SJCRH30 (cell line): ENCODE measurements at places on chromosomes 13 and 19. TPM values are rescaled to one million over a fixed set of nuclear protein-coding genes. Genes with fewer than 3 reads are reported as not detected.

STOML3 gene
- total RNA-seq: not detected in 2 replicates

DNA sequence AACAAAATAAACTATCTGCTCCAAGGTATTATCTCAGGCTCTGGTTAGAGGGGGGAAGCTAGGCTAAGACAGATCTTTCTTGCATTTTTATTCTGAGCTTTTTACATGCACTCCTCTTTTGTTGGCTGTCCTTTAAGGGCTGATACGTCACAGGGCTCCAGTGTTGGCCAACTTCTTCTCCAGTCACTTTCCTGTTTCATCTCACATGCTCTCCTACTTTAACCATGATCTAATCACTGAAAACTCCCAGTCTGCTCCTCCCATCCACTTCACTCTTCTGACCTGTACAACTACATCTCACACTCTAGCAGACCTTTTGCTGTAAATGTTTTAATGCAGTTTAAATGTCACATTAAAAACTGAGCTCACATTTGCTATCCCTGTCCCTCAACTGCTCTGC lies 510.0 kb upstream of the KLF12 start:
- no peak for DNase-seq

- no peak for DNase-seq
These were observed 1.6 kb downstream of the LPAR6 start for GRCh38 chr13:48411147-48411794.

DNA sequence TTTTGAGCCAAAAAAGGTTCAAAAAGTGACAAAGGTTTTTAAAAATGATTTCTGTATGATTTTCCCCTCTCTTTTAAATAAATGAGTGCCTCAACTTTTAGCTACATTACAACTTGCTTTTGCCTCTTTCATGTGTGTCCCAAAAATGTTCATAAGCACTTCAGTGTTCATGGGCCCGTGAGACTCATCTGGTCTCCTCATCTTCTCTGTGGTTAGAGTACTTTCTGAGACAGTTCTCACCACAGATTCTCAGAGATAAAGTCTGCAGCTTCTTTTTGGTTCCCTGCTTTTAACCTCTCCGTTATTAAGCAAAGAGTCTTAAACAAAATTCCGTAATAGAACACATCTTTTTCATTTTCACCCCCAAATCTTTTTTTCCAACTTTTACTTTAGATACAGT lies 156.9 kb downstream of the DLEU7 start:
- DNase-seq: no peak

- no peak for DNase-seq
These were observed 30.6 kb downstream of the SYDE1 start for GRCh38 chr19:15137777-15138176.

ZNF382 gene
- 13.3 and 16.5 TPM in 2 replicates for total RNA-seq

GRCh38 chr19:43811837-43812236 lies 9.6 kb upstream of the LYPD5 start:
- no peak for DNase-seq

DNA sequence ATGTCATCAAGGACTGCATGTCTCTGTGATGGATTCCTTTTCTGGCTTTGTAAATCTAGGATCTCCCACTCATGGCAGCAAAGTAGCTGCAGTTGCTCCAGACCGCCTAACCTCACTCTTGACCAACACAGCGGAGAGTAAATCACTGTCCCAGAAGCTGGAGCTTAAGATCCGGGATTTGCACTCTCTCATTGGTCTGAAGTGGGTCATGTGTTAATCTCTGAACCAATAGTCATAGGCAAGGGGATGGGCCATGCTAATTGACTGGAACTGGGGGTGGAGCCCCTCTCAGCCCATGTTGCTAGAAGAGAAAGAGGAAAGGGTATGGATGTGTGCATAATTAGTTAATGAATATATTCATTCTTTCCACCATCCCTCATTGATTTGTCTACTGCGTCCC lies 34.0 kb downstream of the VAV1 start:
- DNase-seq: no peak

DNA sequence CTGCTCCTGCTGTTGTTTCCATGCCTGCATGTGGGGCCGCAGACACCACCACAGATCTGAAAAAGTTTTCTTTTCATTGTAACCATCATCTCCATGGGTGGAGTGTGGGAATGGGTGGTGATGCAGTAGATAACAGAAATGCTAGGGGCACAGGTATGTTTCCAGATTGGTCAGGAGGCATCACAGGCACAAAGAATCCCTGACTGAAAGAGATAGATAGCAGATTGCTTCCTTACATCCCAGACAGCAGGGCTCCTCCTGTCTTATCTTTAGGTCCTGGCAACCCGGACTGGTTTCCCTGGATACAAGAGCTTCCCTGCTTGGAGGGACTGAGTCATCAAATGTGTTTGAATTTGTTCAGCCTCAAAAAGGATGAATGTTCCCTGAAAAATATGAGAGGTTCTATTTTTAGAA lies 1937.6 kb downstream of the PCDH9 start:
- DNase-seq: no peak

GRCh38 chr13:94717916-94718315 lies 5.6 kb upstream of the SOX21 start:
- DNase-seq: no peak

DNA sequence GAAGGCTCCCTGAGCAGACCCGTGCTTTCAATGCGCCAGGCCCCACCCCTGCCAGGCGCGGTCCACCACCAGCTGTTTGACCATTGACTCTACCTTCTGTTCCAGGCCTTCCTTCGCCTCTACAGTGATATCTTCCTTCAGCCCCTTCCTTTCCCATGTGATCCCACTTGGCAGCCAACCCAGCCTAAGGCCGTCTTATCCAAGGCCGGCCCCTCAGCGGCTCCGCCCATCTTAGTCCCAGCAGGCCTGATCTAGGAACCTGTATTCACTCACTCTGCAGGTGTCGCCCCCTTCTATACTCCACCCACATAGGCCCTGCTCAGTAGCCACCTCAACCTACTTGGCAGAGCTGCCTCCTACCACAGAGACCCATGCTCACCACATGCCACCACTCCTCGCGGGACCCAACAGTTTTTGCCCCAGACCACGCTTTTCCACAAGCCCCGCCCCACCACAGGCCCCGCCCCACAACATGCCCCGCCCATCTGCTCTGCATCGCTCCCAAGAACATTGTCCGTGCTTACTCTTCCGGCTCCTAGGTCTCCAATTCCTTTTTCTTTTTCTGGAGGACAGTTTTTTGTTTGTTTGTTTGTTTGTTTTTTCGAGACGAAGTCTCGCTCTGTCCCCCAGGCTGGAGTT lies 2.9 kb downstream of the RASIP1 start:
- DNase-seq: peak; percentile 29

DNA sequence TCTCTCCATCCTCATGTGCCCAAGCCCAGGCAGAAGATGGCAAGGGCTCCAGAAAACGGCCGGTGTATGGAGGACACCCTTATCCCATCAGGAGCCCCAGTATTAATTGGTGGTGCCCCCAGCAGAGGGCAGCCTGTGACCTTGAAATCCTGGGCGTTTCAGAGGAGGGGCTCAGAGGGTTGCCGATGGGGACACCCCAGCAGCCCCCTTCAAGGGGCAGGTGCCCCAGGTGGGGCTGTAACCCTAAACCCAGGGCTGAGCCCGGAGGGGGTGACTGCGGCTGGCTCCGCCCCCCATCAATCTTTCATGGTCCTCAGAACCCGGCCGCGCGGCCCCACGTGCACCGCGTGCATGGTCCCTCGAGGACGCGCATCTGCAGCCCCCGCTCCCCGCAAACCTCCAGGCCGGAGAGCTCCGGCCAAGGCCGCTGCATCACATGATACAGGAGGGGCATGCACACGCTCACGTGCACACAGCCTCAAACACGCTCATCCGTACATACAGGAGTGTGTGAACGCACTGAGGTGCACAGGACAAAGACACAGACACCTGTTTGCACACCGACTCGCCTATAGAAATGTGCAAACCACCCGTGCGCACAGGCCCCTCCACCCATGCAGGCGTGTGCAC lies 949 bp downstream of the RAB3A start:
- DNase-seq: peak; percentile 48

DNA sequence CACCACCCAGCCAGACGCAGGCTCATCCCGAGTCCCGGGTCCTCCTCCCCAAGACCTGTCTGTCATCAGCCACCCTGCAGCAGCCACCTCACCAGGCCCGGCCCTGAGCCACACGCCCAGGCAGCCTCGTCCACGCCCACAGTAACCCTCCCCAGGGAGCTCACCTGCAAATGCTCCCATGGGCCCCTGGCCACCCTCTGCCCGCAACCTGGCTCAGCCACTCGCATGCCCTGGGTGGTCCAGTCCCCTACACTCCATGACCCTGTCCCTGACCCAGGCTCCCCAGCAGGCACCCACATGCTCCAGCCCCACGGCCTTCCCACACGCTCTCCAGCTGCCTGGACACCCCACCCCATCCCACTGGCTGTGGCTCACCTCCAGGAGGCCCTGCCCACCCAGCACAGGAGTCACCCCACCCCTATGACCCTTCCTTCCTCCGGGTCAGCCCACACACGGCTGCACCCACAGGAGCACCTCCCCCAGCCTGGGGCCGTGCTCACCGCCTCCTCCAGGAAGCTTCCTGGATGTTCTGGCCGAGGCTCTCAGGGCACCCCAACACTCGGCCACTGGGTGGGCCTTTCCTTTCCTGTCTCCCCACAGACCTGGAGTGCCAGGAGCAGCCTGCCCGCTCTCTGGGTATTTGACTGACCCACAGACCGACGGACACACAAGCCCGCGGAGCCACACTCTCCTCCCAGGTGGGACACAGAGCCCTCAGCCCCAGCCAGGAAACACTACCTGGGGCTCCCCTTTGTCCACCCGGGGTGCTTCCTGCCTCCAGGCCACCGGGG lies 3.6 kb downstream of the TMEM259 start:
- no peak for DNase-seq

GRCh38 chr13:25871389-25872125 lies 180.3 kb downstream of the SHISA2 start:
- no peak for DNase-seq

DNA sequence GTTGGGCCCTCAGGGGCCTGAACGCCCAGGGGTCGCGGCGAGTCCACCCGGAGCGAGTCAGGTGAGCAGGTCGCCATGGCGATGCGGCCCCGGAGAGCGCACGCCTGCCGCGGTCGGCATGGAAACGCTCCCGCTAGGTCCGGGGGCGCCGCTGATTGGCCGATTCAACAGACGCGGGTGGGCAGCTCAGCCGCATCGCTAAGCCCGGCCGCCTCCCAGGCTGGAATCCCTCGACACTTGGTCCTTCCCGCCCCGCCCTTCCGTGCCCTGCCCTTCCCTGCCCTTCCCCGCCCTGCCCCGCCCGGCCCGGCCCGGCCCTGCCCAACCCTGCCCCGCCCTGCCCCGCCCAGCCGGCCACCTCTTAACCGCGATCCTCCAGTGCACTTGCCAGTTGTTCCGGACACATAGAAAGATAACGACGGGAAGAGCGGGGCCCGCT lies at the start of gene CCNA1:
TSS of gene CCNA1 (plus strand) at position 390 of the 439 bp plus-strand sequence. CDS start 562 bp downstream, outside the sequence.
- DNase-seq: peak; percentile 76

DNA sequence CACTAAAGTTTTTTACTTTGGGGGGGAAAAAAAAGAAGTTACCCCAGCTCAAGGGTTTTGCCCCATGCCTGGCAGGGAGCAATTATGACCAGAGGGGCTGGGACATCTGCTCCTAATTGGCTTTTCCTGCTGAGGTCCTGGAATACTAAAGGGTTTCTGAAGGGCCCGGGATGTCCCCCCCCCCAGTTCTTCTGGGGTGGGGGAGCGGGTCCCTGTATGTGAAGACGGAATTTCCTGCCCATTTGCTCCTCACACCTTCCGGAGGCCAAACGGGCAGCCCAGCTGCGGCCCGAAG lies 1.1 kb upstream of the DLL3 start:
- no peak for DNase-seq

DNA sequence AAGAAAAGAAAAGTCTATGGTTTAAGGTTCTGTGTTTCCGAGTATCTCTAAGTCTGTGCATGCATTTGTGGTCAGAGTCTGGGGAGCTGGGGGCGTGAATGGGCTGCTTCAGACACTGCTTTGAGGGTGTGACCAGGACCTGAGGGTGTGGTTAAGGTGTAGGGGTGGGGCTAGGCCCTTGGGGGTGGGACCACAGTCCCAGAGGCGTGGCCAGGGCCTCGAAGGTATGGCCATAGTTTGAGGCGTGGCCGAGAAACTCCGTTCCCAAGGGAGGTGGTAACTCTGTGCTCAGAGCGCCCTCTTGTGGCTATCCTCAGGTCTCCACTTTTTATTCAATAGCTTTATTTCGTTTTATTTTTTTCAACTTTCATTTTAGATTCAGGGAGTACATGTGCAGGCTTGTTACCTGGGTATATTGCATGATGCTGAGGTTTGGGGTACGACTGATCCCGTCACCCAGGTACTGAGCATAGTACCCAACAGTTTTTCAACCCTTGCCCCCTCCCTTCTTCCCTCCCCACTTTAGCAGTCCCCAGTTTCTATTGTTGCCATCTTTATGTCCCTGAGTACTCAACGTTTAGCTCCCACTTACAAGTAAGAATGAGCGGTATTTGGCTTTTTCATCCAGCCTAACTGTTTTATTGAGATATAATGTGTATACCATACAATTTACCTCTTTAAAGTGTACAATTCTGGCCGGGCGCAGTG lies 7.0 kb upstream of the CBLC start:
- DNase-seq: peak; percentile 97

- DNase-seq: no peak
These were observed at the start of gene IGFL3 for GRCh38 chr19:46124638-46125115. TSS of gene IGFL3 (minus strand) at chr19:46124688. CDS start at chr19:46124649, 39 bp downstream.

DNA sequence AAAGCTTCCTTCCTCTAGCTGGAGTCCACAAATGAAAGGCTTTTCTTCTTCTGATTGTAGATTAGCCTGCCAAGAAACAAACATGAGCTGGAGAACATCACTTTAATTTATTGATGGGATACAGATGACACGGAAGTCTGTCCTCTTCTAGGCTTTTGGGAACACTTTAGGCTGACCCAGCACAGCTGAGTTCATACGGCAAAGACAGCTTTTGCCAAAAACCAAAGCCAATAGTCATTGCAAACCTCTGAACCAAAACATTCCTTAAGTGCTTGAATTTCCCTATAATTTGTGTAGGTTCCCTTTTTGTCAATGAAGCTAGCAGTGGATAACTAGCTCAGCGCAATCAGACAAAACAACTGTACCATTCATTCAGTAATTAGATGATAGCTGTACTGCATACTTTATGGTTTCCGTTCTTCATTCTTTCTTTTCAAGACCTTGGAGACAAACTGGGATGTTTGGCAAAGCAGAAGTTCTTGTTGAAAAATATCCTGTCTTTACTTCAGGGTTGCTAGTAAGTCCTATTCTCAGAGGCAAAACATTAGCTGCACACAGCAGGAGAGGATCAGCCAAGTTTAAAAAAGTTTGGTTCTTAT lies 95.7 kb upstream of the SPRY2 start:
- DNase-seq: peak; percentile 9
